Skeletal muscle cell (primary cell): ENCODE measurements at places on chromosomes 7 and 10.
A peak's percentile ranks its signal among the peaks of the same experiment; 100 is the strongest.

- DNase-seq, result peak; percentile 4
Observed at GRCh38 chr10:129495698-129496097, 28.7 kb downstream of the MGMT start.

- no peak for DNase-seq
Observed at GRCh38 chr7:121305109-121305508, 23.7 kb upstream of the WNT16 start.

GRCh38 chr10:23069019-23069815, 26.2 kb upstream of the MSRB2 start:
- no peak for DNase-seq

- DNase-seq, result no peak
Observed at GRCh38 chr10:114326795-114327194, 77.5 kb downstream of the AFAP1L2 start.

DNA sequence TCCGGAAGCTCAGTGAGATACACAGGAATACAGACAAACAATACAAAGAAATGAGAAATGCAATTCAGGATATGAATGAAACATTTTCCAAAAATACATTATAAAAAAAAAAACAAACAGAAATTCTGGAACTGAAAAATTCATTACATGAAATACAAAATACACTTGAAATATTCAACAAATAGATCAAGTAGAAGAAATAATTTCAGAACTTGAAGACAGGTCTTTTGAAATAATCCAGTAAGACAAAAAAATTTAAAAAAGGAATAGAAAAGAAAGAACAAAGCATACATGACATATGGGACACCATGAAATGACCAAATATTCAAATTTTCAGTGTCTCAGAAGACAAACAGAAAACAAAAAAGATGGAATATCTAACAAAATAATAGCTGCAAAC, 102.5 kb downstream of the ALOX5 start:
- DNase-seq, result no peak
